Lower leg skin (tissue), 4 donors: ENCODE measurements at places on chromosomes 7 and 10. TPM values are rescaled to one million over a fixed set of nuclear protein-coding genes. Genes with fewer than 3 reads are reported as not detected.

The PITX3 gene
- total RNA-seq: not detected

The TRPV5 gene
- total RNA-seq: not detected

DNA sequence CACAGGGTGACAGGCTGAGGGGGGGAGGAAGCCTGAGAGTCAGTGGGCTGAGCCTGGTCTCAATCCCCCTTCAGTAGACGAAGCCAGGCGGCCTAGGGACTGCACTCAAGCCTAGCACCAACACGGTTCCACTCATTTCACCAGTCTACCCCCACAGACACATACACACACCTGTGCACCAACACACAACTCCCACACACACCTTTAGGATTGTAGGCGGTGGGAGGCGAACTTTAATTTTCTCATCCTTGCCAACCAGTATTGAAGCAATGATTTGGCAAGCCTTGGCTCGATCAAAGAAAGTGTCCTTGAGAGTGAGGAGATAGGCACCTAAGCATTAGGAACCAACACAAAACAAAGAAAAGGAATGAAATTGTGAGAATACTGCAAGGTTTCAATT is 19.7 kb downstream of the POLR3A start:
- no peak for DNase-seq

The TLX1 gene
- total RNA-seq: not detected

DNA sequence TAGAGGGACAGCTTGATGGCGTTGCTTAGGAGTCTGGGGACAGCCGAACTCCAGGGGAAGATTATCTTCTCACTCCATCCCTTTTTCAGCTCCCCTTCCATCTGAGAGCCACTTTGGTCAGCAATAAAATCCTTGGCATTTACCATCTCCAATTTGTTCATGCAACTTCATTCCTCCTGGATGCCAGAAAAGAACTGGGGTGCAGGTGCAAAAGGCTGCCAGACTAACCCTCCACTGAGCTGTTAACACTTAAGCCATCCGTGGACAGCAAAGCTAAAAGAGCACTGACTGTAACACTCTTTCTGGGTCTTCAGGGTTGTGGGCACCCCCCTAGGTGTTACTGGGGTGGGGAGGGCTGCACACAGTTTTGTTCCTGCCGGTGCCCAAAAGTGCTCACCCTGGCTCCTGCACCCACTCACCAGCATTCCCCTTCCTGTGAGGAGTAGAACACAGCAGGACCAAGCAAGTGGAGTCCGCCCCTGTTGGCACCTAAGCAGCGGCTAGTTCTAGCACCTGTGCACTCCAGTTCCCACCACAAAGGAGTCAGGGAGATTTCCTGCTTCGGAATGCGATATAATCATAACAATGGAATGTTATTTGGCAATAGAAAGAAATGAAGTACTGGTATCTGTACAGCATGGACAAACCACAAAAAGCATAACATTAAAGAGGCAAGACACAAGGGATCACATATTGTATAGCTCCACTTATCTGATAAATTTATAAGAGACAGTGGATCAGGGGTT is 95.1 kb downstream of the NPY start:
- DNase-seq: no peak

DNA sequence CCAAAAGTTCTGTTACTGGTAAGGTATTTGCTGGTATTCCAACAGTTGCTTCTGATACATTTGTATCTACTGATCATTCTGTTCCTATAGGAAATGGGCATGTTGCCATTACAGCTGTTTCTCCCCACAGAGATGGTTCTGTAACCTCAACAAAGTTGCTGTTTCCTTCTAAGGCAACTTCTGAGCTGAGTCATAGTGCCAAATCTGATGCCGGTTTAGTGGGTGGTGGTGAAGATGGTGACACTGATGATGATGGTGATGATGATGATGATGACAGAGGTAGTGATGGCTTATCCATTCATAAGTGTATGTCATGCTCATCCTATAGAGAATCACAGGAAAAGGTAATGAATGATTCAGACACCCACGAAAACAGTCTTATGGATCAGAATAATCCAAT is 131.0 kb downstream of the AASS start:
- no peak for DNase-seq

- no peak for DNase-seq
Measured at GRCh38 chr7:40888499-40888898, 753.7 kb downstream of the SUGCT start.

The CLIP2 gene
- total RNA-seq: 60.2 TPM

DNA sequence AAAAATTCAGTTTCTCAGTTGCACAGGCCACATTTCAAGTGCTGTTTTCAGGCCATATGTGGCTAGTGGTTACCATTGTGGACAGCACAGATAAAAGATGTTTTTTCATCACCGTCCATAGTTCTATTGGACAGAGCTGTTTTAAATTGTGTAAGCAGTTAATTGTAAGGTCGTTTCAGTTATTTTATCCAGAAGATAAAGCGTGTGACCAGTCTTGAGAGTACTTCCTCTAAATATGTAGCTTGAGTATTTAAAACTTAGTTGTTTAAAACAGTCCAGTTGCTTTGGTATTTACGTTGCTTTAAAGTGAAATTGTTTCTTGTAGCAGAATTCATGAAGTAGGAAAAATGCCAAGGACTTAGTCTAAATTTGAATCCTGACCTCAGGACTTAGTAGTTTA is 66.9 kb downstream of the ZNRF2 start:
- DNase-seq: no peak

DNA sequence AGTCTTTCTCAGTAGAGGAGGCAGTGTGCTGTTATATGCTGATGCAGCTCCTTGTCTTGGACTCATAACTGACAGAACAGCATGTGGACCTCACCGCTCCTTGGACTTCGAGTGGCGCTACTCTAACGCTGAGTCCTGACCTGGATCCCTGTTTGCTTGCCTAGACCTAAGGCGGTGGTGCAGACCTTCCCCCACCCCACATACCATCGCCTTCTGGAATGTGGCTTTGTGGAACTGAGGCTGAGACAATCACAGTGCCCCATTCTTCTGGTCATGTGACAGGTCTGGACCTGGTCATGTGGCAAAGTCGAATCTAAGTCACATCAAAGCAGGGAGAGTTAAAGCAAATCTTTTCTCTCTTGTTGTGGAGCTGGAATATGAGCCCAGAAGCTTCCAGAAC is 190.7 kb upstream of the MKI67 start:
- peak; percentile 21 for DNase-seq

The ACHE gene
- 0.88 TPM for total RNA-seq

DNA sequence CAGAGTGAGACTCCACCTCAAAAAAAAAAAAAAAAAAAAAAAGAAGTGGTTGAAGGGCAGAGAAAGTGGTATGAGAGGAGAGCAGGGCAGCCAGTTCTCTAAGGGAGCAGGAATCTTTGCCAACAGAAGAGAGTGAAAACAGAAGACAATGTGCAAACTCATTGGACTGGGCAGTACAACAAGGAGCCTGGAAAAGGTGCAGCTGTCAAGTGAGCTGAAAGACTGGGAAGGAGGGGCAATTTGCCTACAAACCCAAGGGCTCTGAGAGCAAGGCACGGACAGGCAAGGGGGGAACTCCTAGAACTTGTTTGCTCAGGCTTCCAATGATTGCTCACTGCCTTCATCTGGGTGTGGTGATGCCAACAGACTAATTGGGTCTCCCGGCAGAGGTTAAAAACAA is 9.5 kb downstream of the ACTR1A start:
- no peak for DNase-seq

GRCh38 chr10:71314028-71314693 is 4.9 kb upstream of the SLC29A3 start:
- no peak for DNase-seq

GRCh38 chr10:29105516-29106215 is 183.2 kb upstream of the LYZL1 start:
- peak; percentile 21 for DNase-seq

The INA gene
- total RNA-seq: 0.30 TPM

GRCh38 chr7:107594961-107595737 is 15.1 kb downstream of the BCAP29 start:
- DNase-seq: no peak

DNA sequence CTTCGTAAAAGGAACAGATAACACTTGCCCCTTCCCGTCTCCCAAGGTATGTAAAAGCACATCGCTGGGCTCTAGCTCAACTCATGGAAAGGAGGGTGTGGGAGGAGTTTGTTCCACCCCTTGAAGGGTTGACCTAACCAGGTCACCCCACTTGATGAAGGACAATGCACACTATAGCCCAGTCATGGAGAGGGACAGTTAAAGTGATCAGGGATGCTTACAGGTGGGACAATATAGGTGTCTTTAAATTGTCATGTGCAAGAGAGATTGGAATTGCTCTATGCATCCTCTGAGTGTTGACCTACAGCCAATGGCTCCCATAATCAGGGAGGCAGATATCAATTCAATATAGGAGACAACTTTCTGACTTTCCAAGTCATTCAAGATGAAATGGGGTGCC is 448.2 kb downstream of the GRID1 start:
- no peak for DNase-seq

The KNDC1 gene
- total RNA-seq: 0.59 TPM

The RADIL gene
- 2.6 TPM for total RNA-seq

DNA sequence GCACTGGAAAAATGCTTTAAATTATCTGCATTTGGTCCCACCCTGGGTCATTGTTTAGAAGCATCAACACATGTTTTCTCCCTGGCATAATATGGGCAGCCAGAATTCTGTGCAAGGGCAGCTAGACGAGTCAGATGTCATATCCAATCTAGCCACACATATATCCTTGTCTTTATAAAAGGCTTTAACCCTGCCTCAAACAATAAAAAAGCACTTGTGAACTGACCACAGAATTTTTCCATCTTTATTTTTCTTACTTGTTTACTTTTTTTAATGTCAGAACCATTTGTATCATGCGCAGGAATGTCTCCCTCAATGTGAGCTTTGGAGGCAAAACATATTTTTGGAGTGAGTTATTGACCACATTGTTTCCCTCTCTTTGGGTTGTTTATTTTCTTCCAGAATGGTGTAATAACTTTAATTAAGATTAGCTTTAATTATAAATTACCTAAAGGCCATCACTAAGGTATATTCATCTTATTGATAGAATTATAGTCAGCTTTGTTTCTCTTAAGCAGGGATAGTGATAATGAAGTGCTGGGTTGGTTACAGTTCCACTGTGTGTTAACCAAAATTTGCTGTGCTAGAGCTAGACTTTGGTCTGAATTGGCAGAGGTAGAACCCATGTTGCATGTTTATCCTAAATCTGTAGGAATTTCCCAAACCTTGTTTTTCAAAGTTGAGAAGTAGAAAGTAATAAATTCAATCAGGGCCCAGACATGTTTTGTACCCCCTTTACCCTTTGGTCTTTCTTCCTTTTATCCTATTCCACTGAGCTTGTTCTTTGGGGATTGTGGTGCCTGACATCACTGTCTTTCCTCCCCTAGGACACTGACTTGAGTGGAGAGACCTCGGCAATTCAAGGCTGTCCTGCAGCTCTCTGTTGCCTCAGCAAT is 1078.4 kb downstream of the KCNMA1 start:
- DNase-seq: no peak

The NUTM2B gene
- 0.17 TPM for total RNA-seq

The FBXL13 gene
- 1.5 TPM for total RNA-seq

GRCh38 chr7:12258074-12258473 is 47.0 kb downstream of the TMEM106B start:
- DNase-seq: no peak

The EPDR1 gene
- total RNA-seq: 7.5 TPM

DNA sequence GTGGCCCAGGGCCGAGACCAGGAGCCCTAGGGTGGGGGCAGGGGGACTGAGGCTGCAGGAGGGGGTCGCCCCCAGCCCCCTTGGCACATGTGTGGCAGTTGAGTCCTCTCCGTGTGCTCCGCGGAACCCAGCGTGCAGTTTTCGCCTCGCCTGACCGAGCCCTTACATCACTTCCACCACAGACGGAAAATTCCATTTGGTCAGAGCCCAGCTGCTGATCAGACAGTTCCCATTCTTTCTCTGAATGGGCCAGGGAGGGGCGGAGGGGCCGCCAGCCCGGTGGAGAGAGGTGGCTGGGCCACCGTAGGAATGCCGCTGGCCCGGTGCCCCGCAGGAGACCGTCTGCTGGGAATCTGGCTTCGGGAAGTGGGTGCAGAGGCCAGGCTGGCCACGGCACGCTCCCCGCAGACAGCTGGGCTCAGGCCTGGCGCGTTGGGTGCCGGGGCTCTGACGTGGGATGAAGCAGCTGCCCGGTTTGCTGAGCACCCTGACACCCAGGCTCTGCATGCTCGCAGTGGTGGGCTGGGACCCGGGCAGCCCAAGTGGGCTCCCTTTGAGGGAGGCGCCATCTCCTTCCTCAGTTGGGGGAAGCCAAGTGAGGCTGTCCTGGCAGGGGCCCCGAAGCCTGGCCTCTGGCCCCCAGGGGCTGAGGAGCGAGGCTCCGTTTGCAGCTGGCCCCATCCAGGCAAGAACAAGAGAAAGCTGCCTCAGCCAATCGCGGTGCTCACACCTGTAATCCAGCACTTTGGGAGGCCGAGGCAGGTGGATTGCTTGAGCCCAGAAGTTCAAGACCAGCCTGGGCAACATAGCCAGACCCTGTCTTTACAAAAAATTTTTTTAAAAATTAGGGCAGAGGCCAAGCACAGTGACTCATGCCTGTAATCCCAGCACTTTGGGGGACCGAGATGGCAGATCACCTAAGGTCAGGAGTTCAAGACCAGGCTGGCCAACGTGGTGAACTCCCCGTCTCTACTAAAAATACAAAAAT is 9.9 kb downstream of the TTYH3 start:
- DNase-seq: peak; percentile 96

DNA sequence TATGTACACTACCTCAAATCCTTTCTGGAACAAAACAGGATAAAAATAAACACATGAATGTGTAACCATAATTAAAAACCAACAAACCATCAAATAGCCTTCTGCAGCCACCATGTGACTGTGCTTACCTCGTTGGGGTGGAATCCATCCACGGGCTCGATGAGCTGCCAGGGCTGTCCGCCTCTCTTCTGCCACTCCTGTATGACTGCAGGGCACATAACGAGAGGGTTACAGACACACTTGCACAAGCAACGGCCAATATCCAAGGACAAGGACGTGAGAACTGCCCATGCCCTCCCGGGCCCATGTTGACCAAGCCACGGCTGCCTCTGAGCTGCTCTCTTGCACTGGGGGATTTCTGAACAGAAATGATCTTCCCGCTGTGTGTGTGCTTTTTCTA is 132.2 kb downstream of the ANLN start:
- DNase-seq: peak; percentile 4

The CNTNAP2 gene
- total RNA-seq: 0.42 TPM

The STK31 gene
- total RNA-seq: 0.08 TPM

The PLXNA4 gene
- 7.0 TPM for total RNA-seq

The ANK3 gene
- 76.2 TPM for total RNA-seq
